ENCODE measurements at places on chromosomes 13 and 19.
A peak's percentile ranks its signal among the peaks of the same experiment; 100 is the strongest.

- no peak for DNase-seq
Measured at GRCh38 chr19:30692879-30693503, 320.8 kb downstream of the ZNF536 start.

- peak; percentile 44 for DNase-seq
Measured at GRCh38 chr13:51549050-51549449, 35.2 kb upstream of the WDFY2 start.

GRCh38 chr13:36981156-36981743 lies 17.9 kb downstream of the ALG5 start:
- DNase-seq = peak; percentile 85

DNA sequence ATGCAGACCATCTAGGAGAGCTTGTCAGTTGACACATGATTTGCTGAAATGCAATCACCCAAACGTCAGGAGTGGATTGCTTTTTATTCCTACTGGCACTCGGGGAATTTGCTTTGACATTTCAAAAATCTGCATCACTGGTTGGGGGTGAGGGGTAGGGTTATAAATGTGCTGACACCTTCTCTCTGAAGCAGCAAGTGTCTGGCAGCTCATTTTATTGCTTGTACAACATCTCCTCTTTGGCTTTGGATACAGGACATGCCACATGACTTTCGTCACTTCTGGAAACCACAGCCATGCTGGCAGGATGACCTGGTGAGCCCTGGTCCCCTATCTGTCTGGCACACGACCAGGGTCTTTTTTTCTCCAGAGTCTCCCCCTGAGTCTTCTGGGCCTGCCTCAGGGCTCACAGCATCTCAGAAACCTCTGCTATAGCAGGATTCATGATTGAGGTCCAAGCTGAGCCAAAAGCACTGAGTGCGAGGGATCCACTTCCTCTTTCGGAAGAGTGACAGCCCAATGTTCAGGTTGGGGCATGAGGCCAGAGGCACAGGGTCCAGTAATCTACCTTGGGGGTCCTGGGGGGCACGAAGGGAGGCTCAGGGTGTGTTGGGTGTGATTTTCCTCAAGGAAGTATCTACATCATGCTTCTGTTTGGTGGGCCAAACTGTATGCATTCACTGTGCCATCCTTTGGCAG lies 60.1 kb downstream of the HSPH1 start:
- DNase-seq = no peak

DNA sequence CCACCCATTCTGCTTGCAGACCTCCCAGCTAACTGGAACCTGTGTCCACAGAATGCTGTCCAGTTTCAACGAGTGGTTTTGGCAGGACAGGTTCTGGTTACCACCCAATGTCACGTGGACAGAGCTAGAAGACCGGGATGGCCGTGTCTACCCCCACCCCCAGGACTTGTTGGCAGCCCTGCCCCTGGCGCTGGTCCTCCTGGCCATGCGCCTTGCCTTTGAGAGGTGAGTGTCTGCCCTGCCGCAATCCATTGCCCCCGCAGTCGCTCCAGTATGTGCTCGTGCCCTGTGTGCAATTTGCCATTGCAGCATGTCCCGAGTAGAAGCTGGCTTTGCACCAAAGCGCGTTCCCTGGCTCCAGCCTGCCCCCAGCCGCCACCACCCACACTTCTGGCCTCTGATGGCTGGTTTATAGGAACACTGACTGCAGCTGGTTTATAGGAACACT lies 41.9 kb downstream of the CERS4 start:
- no peak for DNase-seq

GRCh38 chr19:29385191-29385795 lies 140.5 kb upstream of the VSTM2B start:
- no peak for DNase-seq

- DNase-seq = no peak
Measured at GRCh38 chr13:70080012-70080411, 27.6 kb upstream of the ATXN8OS start.

- no peak for DNase-seq
Measured at GRCh38 chr19:2129486-2129885, 21.9 kb downstream of the AP3D1 start.

GRCh38 chr13:45807520-45808099 lies 43.9 kb downstream of the SIAH3 start:
- peak; percentile 66 for DNase-seq
